Chondrocyte (in vitro differentiated cells): ENCODE measurements at places on chromosomes 6 and 20. TPM values are rescaled to one million over a fixed set of nuclear protein-coding genes. Genes with fewer than 3 reads are reported as not detected.

GRCh38 chr6:10847684-10848083 lies 9.3 kb upstream of the MAK start:
- H3K4me3 ChIP-seq = no peak overlapping the region
- peaks cover 7% of the 10 kb centered on the region for H3K27me3 ChIP-seq
- H3K27ac ChIP-seq = no peak overlapping the region
- no peak for DNase-seq

GRCh38 chr20:62822788-62823651 lies 6.2 kb downstream of the COL9A3 start:
- H3K27me3 ChIP-seq = no peaks in the 10 kb centered on the region
- no peak for DNase-seq
- no peaks in the 10 kb centered on the region for H3K36me3 ChIP-seq
- no peak overlapping the region for H3K27ac ChIP-seq
- H3K4me3 ChIP-seq = no peak overlapping the region

GRCh38 chr6:92267335-92267734 lies 1152.0 kb downstream of the EPHA7 start:
- H3K27ac ChIP-seq = no peak overlapping the region
- H3K4me3 ChIP-seq = no peak overlapping the region
- H3K36me3 ChIP-seq = no peaks in the 10 kb centered on the region
- DNase-seq = no peak
- H3K4me1 ChIP-seq = no peaks in the 10 kb centered on the region

- no peaks in the 10 kb centered on the region for H3K36me3 ChIP-seq
- DNase-seq = peak; percentile 84
- no peak overlapping the region for H3K27ac ChIP-seq
- peak overlapping the region; percentile 45 for H3K4me3 ChIP-seq
- peaks cover 34% of the 10 kb centered on the region for H3K4me1 ChIP-seq
- peaks cover 31% of the 10 kb centered on the region for H3K27me3 ChIP-seq
These were observed 16.2 kb downstream of the TFAP2A start for GRCh38 chr6:10398446-10399218.

GRCh38 chr6:139186242-139186641 lies 51.4 kb downstream of the HECA start:
- H3K27me3 ChIP-seq = no peaks in the 10 kb centered on the region
- H3K36me3 ChIP-seq = peaks cover 3% of the 10 kb centered on the region

GRCh38 chr20:18377896-18378481 lies 88.8 kb downstream of the DZANK1 start:
- DNase-seq = no peak
- H3K27ac ChIP-seq = no peak overlapping the region
- peaks cover 5% of the 10 kb centered on the region for H3K27me3 ChIP-seq
- H3K36me3 ChIP-seq = no peaks in the 10 kb centered on the region
- H3K4me1 ChIP-seq = no peaks in the 10 kb centered on the region

- no peak overlapping the region for H3K4me3 ChIP-seq
- H3K27ac ChIP-seq = no peak overlapping the region
- no peaks in the 10 kb centered on the region for H3K27me3 ChIP-seq
- H3K4me1 ChIP-seq = no peaks in the 10 kb centered on the region
These were observed 19.3 kb downstream of the MAVS start for GRCh38 chr20:3865887-3866407.

- peak overlapping the region; percentile 12 for H3K27ac ChIP-seq
- H3K4me1 ChIP-seq = peaks cover 73% of the 10 kb centered on the region
- no peak for DNase-seq
- H3K36me3 ChIP-seq = no peaks in the 10 kb centered on the region
- no peaks in the 10 kb centered on the region for H3K27me3 ChIP-seq
- H3K4me3 ChIP-seq = no peak overlapping the region
These were observed 4.9 kb downstream of the PLCG1 start for GRCh38 chr20:41142245-41142644.

GRCh38 chr20:48619126-48620101 lies 208.4 kb downstream of the PREX1 start:
- no peak overlapping the region for H3K4me3 ChIP-seq
- H3K4me1 ChIP-seq = peaks cover 32% of the 10 kb centered on the region
- H3K27me3 ChIP-seq = no peaks in the 10 kb centered on the region
- peak overlapping the region; percentile 32 for H3K27ac ChIP-seq
- no peaks in the 10 kb centered on the region for H3K36me3 ChIP-seq

DNA sequence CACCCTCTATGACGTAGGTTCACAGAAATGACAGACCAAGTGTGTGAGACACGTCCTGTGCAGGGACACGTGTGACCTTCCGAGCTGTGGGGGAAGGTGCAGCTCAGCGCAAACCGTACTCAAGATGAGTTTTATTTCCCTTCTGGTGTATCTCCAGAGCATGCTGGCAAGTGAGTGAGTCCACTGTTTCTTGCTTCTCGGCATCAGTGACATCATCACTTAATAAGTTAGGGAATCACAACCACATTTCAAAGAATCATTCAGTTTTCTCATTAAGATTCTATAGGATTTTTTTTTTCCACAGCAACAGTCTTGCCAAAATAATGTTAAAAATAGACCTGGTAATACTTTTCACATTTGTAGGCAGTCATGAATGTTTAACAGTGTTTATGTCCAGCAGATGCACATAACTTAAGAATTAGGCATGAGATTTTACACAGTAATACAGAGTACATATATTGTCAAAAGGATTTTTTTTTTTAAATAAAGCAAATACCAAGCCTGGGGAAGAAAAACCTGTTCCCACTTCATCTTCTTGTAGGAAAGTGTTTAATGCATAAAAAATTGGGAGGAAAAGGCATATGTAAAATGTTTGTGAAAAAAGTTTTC lies 417.8 kb downstream of the CDC5L start:
- H3K4me1 ChIP-seq = peaks cover 24% of the 10 kb centered on the region
- no peaks in the 10 kb centered on the region for H3K36me3 ChIP-seq
- H3K27me3 ChIP-seq = no peaks in the 10 kb centered on the region
- H3K27ac ChIP-seq = peak overlapping the region; percentile 38
- no peak for DNase-seq

- H3K36me3 ChIP-seq = no peaks in the 10 kb centered on the region
- no peak overlapping the region for H3K27ac ChIP-seq
- peaks cover 2% of the 10 kb centered on the region for H3K27me3 ChIP-seq
These were observed 51.0 kb upstream of the CEP162 start for GRCh38 chr6:84278321-84278998.

DNA sequence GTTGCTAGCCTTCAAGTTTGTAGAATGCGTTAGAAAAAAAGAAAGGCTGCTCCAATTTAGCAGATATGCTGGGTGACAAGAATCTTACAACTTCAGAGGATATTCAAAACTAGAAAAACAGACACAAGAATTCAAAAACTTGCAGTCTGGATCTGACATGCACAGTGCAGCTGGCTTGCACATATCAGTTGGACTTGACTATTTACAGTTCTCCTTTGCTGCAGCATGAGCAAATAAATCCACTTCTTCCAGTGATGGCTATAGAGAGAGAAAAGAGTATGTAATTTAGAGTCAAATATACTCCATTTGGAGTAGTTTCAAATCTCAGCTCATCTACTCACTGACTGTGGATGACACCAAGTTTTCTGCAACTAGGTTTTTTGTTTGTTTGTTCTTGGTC lies 247.0 kb downstream of the RIMS1 start:
- H3K4me3 ChIP-seq = no peak overlapping the region
- DNase-seq = no peak
- H3K36me3 ChIP-seq = no peaks in the 10 kb centered on the region
- no peak overlapping the region for H3K27ac ChIP-seq
- peaks cover 25% of the 10 kb centered on the region for H3K4me1 ChIP-seq

GRCh38 chr20:11195899-11196558 lies 522.2 kb upstream of the JAG1 start:
- H3K36me3 ChIP-seq = no peaks in the 10 kb centered on the region
- H3K4me3 ChIP-seq = no peak overlapping the region
- peak overlapping the region; percentile 89 for H3K27ac ChIP-seq
- peaks cover 32% of the 10 kb centered on the region for H3K4me1 ChIP-seq

DNA sequence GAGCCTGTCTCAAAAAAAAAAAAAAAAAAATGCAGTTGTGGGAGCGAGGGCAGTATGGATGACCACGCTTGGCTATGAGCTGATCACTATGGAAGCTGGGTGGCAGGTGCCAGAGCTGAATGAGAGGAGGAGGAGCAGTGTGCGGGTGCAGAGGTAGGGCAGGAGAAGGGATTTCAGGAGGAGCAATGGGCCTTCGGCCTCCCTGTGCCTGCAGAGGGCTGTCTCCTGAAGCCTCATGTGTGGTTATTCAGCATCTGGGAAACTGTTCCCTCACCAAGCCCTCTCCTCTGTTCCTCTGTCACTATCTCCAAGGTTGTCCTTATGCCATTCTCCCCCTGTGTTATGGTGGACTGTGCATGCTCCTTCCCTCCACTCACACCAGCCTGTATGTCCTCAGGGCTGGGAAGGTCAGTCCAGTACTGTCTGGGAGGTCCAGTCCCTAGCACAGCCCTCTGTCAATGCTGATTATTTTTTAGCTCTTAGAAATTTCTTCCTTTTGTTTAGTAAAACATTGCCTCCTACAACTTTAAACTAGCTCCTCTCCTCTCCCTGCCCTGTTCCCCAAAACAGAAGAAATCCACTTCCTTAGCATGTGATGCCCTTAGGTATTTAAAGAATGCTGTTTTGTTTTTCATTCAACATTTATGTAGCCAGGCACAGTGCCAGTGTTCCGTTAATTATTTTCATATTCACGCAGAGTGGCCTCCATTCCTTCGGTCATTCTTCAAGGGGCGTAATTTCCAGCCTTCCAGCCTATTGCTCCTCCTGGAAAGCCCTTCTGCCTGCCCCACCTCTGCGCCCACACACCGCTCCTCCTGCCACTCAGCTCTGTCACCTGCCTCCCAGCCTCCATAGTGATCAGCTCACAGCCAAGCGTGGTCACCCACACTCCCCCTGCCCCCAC lies 48.9 kb downstream of the CNBD2 start:
- peak overlapping the region; percentile 92 for H3K27ac ChIP-seq
- no peaks in the 10 kb centered on the region for H3K36me3 ChIP-seq
- peak overlapping the region; percentile 52 for H3K4me3 ChIP-seq
- no peak for DNase-seq
- H3K27me3 ChIP-seq = no peaks in the 10 kb centered on the region
- peaks cover 23% of the 10 kb centered on the region for H3K4me1 ChIP-seq

DNA sequence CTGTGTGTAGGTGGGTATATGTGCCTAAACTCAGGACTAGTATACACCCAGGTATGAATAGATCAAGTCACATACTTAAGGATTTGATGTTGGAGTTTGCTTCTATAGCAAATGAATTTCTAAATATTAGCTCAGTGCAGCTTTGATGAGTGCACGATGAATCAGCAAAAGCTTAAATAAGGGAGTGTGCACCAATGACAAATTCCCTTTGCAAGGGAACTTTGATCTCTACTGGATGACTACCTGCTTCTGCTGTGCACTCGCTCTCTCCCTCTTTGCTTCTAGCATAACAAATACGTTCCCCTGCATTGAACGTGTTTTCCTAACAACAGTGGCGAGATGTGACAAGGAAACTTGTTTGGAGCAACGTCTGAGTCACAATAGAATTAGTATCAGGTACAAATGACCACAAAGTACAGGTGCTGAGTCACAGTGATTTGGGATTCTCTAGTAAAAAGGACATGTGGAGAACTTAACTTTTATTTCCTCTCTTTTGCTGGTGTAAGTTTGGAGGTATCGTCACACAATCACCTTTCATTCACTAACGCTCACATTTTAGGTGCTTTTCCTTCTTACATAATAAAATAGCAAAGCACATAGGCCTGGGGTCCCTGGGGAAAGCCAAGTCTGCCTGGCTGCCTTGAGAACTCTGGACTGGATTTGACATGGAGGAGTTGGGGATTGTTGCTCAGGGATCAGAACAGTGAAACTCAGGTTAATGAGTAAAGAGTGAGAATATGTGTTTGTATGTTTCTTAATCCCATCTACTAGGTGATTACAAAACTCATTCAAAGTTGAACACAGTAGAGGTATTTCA lies 49.7 kb downstream of the KLHL31 start:
- H3K27me3 ChIP-seq = peaks cover 19% of the 10 kb centered on the region
- peaks cover 5% of the 10 kb centered on the region for H3K4me1 ChIP-seq
- H3K36me3 ChIP-seq = no peaks in the 10 kb centered on the region
- H3K27ac ChIP-seq = no peak overlapping the region
- H3K4me3 ChIP-seq = no peak overlapping the region

GRCh38 chr6:15549371-15549770 lies 113.5 kb downstream of the DTNBP1 start:
- no peaks in the 10 kb centered on the region for H3K27me3 ChIP-seq
- DNase-seq = no peak
- H3K36me3 ChIP-seq = no peaks in the 10 kb centered on the region
- H3K4me1 ChIP-seq = peaks cover 29% of the 10 kb centered on the region

- peaks cover 2% of the 10 kb centered on the region for H3K27me3 ChIP-seq
- peaks cover 6% of the 10 kb centered on the region for H3K4me1 ChIP-seq
- no peak overlapping the region for H3K4me3 ChIP-seq
These were observed 437.6 kb downstream of the MAFB start for GRCh38 chr20:40251284-40251932.

GRCh38 chr20:13756551-13756950 lies 28.2 kb downstream of the ESF1 start:
- DNase-seq = no peak
- peak overlapping the region; percentile 55 for H3K27ac ChIP-seq
- no peaks in the 10 kb centered on the region for H3K27me3 ChIP-seq
- H3K4me3 ChIP-seq = no peak overlapping the region
- H3K4me1 ChIP-seq = peaks cover 15% of the 10 kb centered on the region

GRCh38 chr6:163415620-163416556 lies 1.4 kb downstream of the QKI start:
- peak overlapping the region; percentile 87 for H3K4me3 ChIP-seq
- H3K27ac ChIP-seq = peak overlapping the region; percentile 96
- DNase-seq = no peak
- H3K4me1 ChIP-seq = peaks cover 45% of the 10 kb centered on the region
- no peaks in the 10 kb centered on the region for H3K27me3 ChIP-seq

DNA sequence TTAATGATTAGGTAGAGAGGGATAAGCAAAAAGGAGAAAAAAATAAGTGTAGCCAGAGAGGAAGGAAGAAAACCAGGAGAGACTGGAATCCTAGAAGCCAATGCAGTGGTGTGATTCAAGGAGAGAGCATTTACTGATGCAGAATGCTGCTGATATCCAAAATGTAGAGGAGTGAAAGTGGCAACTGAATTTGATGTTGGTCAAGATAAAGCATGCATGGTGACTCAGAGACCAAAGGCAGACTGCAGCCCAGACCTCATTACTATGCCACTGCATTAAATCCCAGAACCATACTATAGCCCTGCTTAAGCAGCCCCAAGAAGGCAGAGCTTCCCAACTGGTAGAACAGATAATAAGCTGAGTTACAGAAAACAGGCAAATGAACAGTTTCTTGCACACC lies 15.8 kb downstream of the KLHL32 start:
- H3K27ac ChIP-seq = no peak overlapping the region
- H3K36me3 ChIP-seq = no peaks in the 10 kb centered on the region
- DNase-seq = no peak
- H3K4me1 ChIP-seq = peaks cover 14% of the 10 kb centered on the region
- peaks cover 27% of the 10 kb centered on the region for H3K27me3 ChIP-seq
- no peak overlapping the region for H3K4me3 ChIP-seq

GRCh38 chr6:114228675-114229074 lies 114.1 kb downstream of the HS3ST5 start:
- no peak overlapping the region for H3K27ac ChIP-seq
- H3K27me3 ChIP-seq = no peaks in the 10 kb centered on the region
- H3K4me3 ChIP-seq = no peak overlapping the region
- DNase-seq = no peak
- peaks cover under 1% of the 10 kb centered on the region for H3K4me1 ChIP-seq

The ADAM33 gene
- 4.1 to 13.1 TPM (median 12.2 TPM) in 3 replicates for total RNA-seq

The ZFAND3 gene
- total RNA-seq = 62.8 to 99.6 TPM (median 98.5 TPM) in 3 replicates

The SMOC2 gene
- total RNA-seq = 56.3 to 148 TPM (median 145 TPM) in 3 replicates

The LGSN gene
- total RNA-seq = 1.4 TPM in 2 of 3 replicates, not detected in the other

The SLC13A3 gene
- 2.5 to 2.8 TPM (median 2.8 TPM) in 3 replicates for total RNA-seq

The MATN4 gene
- total RNA-seq = 0.10 to 0.26 TPM in 2 of 3 replicates, not detected in the other

The KCNK15 gene
- total RNA-seq = 0.59 to 1.6 TPM (median 0.77 TPM) in 3 replicates

The SYCP2 gene
- total RNA-seq = 1.5 to 2.5 TPM (median 1.9 TPM) in 3 replicates

The STAU1 gene
- total RNA-seq = 76.8 to 77.6 TPM (median 77.2 TPM) in 3 replicates
